ENCODE measurements at places on chromosomes 6 and 20. TPM values are rescaled to one million over a fixed set of nuclear protein-coding genes. Genes with fewer than 3 reads are reported as not detected.

CRISP2 gene
- total RNA-seq = not detected

DNA sequence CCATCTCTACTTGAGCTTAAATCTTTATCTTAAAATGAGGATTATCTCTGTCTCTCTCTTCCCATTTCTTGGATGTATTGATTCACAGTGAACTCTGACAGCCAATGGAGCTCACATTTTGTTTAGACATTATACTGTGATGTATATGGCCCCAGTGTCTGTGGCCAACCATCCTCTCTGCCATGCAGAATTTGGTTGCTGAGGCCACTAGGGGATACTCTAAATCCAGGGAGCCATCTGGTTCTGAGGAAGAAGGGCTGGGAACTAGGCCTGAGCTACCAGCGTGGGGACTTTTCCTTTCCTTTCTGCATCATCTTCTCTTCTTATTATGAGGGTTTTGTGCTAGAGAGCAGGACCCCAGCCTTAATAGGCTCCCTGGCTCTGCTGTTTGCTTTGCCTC, 59.1 kb upstream of the RIPOR2 start:
- no peak for DNase-seq

- DNase-seq = no peak
Measured at GRCh38 chr20:37670351-37670791, 23.5 kb upstream of the CTNNBL1 start.

SEMG2 gene
- not detected for total RNA-seq

FAM83D gene
- 1.4 TPM for total RNA-seq

GRCh38 chr6:143200167-143200770, 139.6 kb downstream of the AIG1 start:
- DNase-seq = no peak

SIGLEC1 gene
- 0.30 TPM for total RNA-seq

HSPA1L gene
- 8.2 TPM for total RNA-seq

BICRAL gene
- total RNA-seq = 36.4 TPM

BEND3 gene
- total RNA-seq = 0.94 TPM

GRCh38 chr6:87139236-87139635, 16.1 kb upstream of the ZNF292 start:
- peak; percentile 68 for DNase-seq

DNA sequence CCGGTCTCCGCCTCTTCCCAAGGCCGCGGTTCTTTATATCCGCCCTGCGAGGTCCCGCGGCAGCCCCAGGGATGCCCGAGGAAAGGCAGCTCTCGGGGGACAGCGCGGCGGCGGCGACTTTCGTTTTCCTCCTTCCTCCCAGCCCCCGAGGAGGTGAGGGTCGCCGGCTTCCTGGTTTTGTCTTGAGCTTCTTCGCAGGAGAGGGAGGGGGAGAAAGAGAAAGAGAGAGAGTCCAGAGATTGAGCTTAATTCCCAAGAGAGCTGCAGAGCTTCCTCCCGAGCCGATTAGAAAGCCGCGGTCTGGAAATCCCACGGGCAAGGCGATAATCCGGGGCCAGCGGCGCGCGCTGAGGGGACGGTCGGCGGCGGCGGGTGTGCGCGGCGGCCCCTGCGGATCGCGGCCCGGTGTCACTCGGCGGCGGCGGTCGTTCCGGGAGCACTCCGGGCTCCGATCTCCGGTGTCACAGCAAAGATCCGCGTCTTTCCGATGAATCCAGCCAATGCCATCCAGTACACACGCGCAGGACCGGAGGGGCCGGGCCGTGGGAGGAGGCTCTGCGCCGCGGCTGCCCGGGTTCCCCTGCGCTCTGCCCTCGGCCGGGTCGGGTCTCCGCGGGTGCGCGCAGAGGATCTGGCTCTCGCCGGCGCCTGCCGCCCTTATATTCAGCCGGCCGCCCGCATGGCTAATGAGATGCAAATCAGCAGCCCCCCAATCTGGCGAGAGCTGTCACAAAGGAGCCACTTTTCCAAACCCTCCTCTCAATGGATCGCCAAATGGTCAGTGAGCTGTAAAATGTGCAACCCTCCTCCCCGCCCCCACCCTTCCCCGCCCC, at the start of gene DLL1:
DLL1 (minus strand) TSS at position 783 of the 833 bp plus-strand sequence. CDS start 939 bp downstream, outside the sequence.
- peak; percentile 36 for DNase-seq

MED23 gene
- 53.7 TPM for total RNA-seq

CBLN4 gene
- total RNA-seq = not detected

LY6G6F gene
- total RNA-seq = not detected

GRCh38 chr6:91080871-91081270, 494.0 kb upstream of the MAP3K7 start:
- DNase-seq = no peak

IL17A gene
- not detected for total RNA-seq

Measured in CD4-positive, alpha-beta memory T cell (primary cell).